ENCODE measurements at places on chromosomes 12 and 14.
A peak's percentile ranks its signal among the peaks of the same experiment; 100 is the strongest.

DNA sequence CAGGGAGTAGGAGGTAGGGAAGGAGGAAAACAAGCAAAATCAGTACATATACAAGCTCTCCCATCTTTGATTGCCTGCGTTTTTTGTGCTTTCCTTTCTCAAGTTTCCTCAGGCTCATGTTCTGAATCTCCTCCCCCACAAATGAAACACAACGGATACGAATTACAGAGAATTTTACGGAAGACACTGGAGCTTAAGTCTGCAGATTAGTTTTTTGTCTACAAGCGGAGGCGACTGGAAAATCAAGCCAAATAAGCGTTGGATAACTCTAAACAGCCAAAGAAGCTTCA is 612 bp downstream of the WBP11 start:
- DNase-seq = no peak

- DNase-seq = peak; percentile 61
Measured at GRCh38 chr12:29148911-29149690, at the start of gene FAR2. Gene FAR2 (plus strand): TSS chr12:29149278. CDS start chr12:29270450, 121,172 bp downstream.

GRCh38 chr14:37559386-37559785 is 35.7 kb downstream of the FOXA1 start:
- no peak for DNase-seq

- DNase-seq = peak; percentile 24
Measured at GRCh38 chr12:99043319-99043914, 398.3 kb downstream of the APAF1 start.

- no peak for DNase-seq
Measured at GRCh38 chr12:66733839-66734238, 55.0 kb upstream of the GRIP1 start.

DNA sequence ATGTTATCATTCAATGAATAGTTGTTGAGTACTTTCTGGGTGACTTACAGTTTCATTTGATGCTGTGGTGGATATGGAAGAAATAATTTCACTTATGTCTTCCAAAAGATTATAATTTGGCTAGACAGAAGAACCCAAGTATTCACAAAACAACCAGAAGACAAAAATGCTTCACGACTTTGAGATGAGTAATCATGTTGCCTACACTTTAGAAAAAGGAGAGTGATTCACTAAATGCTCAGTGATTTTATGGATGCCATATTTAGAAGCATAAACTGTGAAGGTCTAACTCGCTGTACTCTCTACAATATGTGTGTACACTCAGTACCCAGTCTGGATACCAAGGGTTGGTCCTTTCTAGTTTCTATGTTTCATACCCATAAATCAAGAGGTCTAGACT is 101.3 kb upstream of the E2F7 start:
- peak; percentile 65 for DNase-seq

- DNase-seq = peak; percentile 72
Measured at GRCh38 chr12:79848339-79848738, 86.6 kb downstream of the PPP1R12A start.

DNA sequence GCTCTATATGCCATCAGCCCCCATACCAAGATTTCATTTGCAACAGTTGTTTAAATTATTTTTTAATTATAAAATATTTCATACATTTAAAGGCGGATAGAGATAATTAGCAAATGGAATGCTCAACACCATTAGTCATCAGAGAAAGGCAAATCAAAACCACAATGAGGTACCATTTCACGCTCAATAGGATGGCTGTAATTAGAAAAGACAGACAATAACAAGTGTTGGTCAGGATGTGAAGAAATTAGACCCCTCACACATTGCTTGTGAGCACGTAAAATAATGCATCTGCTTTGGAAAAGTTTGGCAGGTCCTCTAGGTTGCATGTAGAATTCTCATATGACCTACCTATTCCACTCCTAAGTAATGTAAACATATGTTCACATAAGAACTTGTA is 35.3 kb upstream of the EPS8 start:
- no peak for DNase-seq

GRCh38 chr12:112322441-112322840 is 59.8 kb downstream of the HECTD4 start:
- DNase-seq = no peak

DNA sequence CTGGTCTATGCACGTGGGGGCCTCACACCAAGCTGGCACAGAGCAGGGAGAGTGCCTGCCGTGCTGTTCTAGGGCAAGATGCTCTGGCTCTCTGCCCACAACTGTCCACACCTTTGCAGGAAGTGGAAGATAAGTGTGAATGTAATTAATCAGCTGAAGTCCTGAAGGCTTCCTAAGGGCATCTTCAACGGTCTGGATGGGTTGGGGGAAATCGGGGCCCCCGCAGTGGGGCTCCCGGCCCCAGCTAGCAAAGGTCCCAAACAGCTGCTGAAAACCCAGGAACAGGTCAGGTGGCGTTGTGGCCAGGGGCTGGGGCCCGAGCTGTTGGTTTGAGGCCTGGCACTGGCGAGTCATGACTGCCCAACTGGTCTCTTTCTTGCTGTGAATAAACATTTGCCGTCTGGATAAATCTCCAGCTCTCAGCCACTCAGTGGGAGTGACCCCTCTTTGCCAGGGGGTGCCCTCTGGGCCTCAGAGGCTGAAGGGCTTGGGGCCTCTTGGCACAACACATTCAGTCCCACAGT is 6.7 kb upstream of the SLC25A29 start:
- no peak for DNase-seq

- DNase-seq = no peak
Measured at GRCh38 chr12:56186957-56187356, 2.3 kb downstream of the SMARCC2 start.

GRCh38 chr12:79143803-79144202 is 279.2 kb downstream of the SYT1 start:
- no peak for DNase-seq

DNA sequence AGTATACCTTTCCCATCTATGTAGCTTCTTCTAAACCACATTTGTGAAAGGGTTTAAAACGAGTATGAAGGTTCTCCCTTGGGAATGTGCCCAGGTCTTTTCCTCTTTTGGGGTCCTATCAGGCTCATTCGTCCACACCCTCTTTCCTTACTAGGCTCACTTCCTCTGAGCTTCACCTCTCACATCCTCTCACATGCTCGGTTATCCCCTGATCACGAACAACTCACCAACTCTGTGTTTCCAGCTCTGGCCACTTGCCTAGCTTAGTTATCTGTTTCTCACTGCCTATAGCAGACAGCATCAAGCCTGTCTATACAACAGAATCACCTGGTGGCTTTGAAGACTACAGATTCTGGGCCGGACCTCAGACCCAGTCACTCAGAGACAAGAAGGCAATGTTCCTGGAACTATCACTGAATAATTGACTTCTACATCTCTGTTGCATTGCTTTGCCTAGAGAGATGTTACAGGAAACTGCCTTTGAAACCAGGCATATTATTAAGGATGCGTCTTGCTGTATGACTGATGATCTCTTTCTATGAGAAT is 158.2 kb downstream of the FOXN3 start:
- no peak for DNase-seq

- peak; percentile 83 for DNase-seq
Measured at GRCh38 chr14:45253754-45254310, 830 bp upstream of the MIS18BP1 start.

DNA sequence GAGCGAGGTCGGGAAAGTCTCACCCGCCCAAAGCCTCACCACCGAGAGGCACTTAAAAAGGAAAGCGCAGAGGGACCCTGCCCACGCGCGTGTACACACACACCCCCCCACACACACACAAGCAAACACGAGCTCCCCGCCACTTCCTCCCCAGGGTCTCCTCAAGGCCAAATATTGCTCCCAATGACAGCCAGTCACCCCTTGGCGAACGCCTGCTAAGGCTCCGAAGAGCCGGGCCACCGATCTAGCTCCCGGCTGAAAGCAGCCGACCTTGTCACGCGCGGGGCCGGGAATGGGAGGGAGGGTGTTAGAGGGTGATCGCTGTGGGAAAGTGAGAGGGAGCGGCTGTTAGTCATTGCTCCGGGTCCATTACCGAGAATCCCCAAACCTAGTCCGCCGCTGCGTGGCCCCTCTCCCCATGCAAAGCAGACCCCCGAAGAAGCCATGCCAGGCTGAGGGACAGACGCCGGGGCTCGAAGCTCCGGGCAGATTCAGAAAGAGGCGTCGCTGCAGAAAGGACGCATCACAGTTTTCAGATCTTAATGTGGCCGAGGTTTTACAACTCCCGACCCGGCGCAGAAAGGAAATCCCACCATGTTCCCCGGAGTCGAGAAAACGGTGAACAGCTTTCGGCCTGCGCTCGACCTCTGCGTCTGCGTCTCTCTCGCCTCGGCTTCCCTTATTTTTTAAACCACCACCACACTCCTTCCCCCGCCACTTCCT is 2.6 kb downstream of the BMP4 start:
- peak; percentile 34 for DNase-seq

DNA sequence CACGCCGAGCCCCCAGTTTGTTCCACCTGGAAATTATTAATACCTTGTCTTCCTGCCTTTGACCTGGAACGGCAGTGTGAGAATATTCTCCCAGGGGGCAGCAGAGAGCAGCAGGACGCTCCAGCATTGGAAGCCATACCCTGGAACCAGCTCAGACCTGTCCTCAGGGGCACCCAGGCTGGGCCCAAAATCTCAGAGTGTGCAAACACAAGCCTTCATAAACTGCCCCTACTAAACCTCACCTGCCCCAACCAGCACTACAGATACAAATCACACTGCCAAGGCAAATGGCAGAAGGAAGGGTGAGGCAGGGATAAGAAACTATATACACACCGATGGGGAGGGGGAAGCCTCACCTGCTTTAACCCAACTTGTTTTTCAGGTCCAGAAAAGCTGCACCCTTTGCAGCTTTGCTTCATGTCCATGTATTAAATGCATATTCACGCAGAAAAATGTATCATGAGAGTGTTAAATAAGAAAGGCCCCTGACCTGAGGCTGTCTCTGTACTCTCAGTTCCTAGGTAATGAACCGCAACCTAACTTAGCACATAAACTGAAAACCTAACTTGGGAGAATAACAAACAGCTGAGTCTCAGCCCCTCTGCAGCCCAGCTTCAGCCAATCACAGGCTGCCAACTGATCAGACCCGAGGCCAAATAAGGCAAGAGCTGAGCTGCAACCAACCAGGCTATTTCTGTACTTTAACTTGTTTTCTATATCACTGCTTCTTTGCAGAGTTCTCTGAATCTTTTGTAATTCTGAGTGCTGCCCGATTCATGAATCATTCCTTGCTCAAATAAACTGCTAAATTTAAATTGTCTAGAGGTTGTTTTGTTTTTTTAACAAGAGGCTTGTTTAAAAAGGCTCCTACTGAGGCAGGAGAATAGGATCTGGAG is 130.1 kb downstream of the SPTSSA start:
- peak; percentile 43 for DNase-seq

- DNase-seq = no peak
Measured at GRCh38 chr12:6542209-6543009, 8.1 kb downstream of the GAPDH start.

DNA sequence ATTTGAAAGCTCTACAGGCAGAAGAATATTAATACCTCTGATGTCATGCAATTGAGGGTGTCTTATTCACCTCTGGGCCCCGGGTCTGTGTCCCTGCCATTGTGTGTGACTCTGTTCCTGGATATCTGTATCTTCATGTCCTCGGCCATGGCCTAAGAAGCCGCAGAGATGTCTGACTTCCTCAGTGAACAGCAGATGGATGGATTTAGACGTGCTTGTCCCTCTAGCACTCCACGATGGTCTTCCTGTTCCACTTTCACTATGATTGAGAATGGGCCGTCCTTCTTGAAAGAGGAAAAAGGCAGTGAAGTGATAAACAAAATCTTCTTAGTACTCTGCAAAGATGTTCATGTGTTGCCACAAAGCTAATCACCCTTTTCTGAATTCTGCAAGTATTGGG is 217.4 kb downstream of the SLC41A2 start:
- no peak for DNase-seq

DNA sequence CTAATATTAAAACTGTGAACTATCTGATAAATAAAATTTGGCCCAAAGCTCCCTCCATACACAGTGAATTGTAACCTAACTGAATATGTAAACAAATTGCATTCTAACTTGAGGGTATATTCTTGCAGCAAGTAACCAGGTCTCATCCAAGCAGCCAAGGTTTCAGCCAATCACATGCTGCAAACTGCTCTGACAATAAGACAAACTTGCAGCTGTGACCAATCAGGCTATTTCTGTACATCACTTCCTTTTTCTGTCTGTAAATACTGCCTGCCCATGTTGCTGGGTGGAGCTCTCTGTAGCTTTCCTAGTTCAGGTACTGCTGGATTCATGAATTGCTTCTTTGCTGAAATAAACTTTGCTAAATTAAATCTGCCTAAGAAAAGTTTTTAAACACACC is 499.0 kb downstream of the GALC start:
- DNase-seq = no peak

- DNase-seq = no peak
Measured at GRCh38 chr14:46653031-46653755, 1.6 kb upstream of the RPL10L start.

- no peak for DNase-seq
Measured at GRCh38 chr12:117789195-117789912, 179.4 kb downstream of the KSR2 start.

DNA sequence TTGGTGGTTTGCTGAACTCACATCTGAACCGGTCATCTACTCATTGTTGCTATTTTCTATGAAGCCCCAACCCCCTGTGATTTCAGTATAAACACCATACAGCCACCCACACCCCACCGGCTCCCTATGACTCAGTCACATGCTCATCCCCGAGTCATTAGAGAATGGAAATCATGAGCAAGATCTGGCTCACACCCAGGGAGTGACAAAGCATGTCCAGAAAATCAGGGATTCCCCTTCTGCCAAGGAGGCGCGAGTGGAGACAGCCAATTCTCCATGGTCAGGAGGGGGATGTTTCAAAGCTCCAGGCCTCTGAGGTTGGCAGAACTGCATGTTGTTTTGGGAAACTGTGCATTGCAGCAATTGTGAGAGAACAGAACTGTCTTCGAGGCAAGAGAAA is 657.5 kb upstream of the TBX3 start:
- DNase-seq = peak; percentile 97

- peak; percentile 41 for DNase-seq
Measured at GRCh38 chr14:53306267-53306721, 153.2 kb upstream of the DDHD1 start.

DNA sequence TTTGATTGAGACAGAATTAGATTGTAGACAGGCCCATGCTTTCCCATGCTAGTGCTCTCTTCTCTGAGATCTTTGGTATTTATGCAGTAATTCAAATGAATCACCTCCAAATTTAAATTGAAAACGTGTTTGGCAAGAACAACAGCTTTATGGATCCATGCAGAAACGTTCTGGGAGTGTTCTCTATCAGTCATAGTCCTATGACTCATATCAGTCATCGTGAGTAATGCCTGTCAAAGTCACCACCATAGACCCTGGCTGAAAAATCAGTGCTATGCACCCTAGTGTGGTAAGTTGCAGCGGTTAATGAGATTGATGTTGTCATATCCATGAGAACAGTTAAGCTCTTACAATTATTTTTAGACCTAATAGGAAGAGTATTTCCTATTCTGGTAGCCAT is 90.1 kb upstream of the FOXG1 start:
- DNase-seq = peak; percentile 97
